ENCODE measurements at places on chromosomes 2 and 18.

- DNase-seq = no peak
These were observed 32.3 kb upstream of the TMEM247 start for GRCh38 chr2:46446871-46447568.

GRCh38 chr2:184339966-184340365 lies 258.4 kb upstream of the ZNF804A start:
- DNase-seq = no peak

- DNase-seq = no peak
These were observed 92.5 kb upstream of the NCK2 start for GRCh38 chr2:105652014-105652796.

DNA sequence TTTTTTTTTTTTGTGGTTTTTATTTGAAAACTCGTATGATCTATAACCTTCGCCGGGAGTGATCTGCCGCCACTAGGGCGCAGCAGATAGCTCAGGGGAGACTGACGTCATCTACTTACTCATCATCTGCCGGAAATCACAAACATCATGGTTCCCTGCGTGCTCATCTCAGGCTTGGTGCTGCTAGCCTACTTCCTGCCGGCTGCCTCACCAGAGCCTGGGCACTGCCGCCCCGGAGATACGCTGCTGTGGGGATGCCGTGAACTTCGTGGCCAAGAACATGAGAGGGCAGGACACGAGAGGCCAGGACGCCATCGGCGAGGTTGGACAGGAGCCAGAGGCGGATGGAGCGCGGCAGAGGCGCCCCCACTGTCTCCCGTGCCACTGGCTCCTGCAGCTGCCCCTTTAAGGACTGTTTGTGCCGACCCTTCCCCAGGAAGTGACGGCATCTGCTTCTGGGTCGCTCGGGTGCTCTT lies 68.8 kb downstream of the DOK6 start:
- DNase-seq = no peak

- no peak for DNase-seq
These were observed 166.0 kb downstream of the SEPTIN10 start for GRCh38 chr2:109447776-109448175.

DNA sequence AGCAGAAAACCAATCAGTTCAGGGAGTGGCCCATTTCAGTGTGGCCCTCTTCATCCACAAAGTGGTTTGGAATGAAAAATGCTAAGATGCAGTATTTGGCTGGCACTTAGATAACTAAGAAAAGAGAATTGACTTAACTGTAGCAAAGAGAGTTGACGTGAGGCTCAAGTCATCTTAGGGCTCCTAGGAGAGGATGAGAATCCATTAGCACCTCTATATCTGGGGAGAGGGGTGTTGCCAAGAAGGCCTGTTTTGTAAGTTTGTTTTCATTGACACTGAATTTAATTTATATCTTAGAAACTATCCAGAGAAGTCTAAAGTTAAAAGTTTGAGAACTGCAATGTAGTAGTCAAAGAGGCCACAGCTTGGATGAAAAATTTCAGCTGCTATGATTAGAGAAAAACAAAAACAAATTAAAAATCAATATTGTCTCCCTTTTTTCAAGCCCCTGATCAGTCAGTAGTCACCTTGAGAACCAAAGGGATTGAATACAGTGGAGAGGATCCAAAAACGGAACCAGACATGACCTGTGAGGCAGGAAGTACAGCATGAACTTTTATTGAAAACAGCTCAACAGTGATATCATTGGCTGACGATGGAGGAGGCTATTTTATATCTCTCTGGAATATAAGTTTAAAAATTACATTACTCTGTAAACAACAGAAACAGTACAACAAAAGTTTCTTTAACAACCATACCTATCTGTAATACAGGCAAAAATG lies 52.7 kb downstream of the PHLPP1 start:
- DNase-seq = no peak

GRCh38 chr18:62554061-62554815 lies 31.4 kb downstream of the ZCCHC2 start:
- no peak for DNase-seq

DNA sequence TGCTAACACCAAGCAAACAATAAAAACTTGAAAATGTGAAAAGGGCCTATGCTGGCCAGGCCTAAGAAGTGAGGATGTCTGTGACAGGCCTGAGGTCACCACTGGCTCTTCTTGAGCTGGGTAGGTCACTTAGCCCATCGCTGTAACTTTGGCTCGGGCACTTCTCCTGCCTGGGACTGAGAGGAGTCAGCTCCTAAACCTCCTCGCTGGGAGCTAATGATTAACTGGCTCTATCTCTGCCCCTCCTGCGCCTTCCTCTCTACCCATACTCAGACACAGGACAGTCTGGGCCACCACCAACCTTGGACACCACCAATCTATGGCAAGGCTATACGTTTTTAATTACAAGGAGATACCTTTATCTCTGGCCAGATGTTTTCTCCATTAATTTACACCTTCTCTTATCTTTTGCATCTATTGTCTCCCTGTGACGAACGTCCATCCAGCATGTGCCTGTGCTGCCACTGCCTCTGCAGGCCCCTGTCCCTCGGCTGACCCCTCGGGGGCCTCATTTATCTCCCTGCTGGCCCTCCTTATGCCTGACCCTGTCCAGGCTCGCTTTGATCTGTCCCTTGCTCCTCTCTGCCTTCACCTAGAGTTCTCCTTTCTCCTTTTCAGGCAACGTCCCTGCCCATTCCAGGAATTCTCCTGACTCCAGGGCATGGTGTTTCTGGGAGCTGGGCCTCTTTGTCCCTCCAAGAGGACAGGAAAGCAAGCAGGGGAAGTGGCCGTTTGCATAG lies 149.1 kb upstream of the GATA6 start:
- no peak for DNase-seq

- no peak for DNase-seq
These were observed 169.7 kb upstream of the NOSTRIN start for GRCh38 chr2:168632709-168633121.

DNA sequence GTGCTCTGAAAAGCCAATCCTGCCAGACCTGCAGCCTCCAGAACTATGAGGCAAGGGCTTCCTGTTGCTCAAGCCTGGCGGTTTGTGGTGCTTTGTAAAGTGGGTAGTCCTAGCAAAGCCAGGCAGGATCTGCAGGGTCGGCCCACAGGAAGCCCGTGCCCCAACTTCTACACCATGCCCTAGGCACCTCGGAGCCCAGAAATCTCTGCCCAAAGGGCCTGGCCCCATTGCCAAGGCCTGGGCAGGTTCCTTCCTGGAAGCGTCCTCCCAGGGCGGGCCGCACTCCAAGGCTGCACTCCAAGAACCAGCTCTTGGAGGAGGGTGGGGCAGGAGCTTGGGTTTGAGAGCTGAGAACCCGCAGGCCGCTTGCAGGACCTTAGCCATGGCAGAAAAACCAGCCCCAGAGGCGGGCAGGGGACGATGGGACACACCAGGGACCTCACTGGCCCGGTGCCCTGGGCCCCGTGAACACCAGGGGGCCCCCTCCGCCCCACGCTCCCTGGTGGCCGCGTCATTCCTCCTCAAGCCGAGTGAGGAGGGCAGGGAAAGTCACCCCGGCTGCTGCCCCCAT lies 37.2 kb upstream of the ID2 start:
- DNase-seq = no peak

DNA sequence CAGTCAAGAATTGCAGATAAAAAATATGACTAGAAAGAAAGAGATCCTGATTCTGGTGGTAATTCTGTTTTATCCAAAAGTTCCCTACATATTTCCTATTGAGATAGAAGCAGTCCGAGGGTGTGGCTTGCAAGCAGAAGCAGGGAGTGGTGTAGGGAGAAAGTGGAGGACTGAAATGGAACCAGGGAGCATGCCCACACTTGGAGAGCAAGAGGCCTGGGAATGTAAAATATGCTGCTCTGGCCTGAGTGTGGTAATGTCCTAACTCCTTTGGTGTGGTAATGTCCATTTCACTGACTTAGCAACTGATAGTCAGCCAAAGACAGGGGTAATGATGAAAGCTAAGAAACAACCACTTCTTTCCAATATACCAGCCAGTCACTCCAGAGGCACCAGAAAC lies 30.1 kb upstream of the FMNL2 start:
- no peak for DNase-seq

DNA sequence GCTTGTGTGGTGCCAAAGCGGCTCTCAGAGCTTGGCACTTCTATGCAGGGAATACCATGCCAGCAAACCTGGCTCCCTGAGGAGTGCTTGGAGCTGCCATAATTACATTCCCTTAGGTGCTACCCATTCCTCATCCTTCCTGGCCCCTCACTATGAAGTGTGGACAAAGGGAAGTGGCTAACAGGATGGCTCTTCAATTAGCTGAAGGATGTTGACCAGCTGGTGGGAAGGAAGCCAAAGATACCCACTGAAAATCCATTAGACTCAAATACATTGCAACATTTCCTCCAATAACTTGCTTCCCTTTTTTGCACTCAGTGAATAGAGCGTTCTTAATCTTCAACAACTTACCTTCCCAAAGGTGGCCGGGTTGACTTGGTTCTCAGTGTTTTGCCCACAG lies 8.5 kb downstream of the RFX8 start:
- DNase-seq = peak; percentile 27

DNA sequence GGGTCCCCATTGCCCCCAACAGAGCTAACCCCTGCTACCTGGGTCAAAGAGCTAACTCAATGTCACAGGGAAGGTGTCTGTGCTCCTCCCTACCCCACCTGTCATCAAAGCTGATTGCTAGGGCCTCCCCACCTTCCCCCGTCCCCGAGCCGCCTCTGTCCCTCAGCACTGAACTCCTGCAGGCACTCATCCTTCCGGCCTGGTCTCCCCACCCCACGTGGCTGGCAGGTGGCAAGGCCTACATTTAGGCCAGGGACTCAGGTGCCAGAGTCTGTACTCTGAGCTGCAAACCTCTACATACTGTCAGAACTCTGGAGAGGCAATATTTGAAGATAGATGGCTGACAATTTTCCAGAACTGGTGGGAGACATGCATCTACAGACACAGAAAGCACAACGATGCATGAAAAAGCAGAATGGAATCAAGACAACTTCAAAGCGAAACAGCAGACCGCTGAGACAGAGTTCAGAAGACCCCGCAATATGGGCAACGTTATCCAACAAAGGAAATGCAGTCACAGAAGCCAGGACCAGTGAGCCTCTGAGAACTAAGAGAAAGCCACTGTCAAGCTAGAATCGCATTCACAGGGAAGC lies 195.8 kb downstream of the HDAC4 start:
- DNase-seq = no peak

DNA sequence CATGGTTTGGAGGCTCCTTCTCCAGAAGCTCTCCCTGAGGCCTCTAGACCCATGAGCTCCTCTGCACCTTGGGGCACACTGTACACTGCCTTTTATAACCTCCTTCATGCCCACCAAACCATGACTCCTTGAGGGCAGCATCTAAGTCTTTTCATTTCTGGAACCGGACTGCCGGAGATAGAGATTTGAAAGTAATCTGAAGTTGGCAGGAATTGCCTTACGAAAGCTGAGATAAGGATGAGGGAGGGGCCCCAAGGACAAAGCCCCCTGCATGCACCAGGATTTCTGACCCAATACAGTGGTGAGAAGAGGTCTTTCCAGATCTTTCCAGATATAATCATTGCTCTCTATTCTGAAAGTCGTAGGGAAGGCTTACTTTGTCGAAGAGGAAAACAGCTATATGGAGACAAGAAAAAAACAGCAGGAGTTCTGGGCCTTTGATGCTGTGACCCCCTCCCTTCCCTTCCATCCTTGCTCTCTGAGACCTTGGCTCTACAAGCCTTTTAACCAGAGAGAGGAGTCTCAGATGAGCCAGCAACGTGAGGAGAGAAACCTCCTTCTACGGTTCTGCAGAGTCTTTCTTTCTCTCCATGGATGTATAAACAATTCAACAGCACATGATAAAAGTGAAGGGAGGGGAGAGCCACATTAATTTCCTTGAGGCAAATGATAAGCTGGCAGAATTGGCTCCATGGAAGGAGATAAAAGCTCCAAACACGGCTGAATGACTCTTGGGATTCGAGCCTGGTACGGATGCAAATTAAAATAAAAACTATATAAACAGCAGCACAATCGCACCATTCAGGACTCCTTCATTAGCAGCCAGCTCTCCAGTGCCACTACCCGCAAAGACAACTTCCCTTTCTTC lies 88.0 kb upstream of the RTN4 start:
- no peak for DNase-seq

GRCh38 chr2:3446381-3446780 lies 66.9 kb downstream of the TRAPPC12 start:
- DNase-seq = peak; percentile 80

DNA sequence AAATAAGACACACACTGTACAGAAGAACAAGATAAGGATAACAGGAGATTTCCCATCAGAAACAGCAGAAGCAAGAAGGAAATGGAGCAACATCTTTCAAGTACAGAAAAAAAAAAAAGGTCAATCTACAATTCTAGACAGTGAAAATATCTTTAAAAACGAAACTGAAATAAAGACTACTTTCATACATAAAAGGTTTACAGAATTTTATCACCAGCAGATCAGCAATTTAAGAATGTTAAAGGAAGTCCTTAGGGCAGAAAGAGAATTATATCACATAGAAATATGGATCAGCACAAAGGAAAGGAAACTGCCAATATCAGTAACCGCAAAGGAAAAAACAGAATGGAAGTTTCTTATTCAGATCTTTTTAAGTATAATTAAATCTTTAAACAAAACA lies 931.0 kb downstream of the EPHA4 start:
- no peak for DNase-seq

DNA sequence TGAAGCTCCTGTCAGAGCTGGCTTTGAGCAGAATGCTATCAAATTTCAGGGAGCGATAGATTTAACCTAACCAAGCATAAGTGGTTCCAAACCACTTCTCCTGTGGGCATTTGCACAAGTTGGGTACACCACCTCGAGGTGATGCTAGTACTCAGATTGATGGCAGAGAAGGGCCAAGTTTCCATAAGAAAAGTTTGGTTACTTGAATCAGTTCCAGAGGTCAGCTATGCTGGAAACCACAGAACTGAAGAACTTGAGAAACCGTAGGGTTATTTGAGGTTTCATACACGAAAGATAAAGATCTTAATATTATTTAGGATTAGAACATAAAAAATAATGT lies 238.2 kb upstream of the SOX11 start:
- no peak for DNase-seq

DNA sequence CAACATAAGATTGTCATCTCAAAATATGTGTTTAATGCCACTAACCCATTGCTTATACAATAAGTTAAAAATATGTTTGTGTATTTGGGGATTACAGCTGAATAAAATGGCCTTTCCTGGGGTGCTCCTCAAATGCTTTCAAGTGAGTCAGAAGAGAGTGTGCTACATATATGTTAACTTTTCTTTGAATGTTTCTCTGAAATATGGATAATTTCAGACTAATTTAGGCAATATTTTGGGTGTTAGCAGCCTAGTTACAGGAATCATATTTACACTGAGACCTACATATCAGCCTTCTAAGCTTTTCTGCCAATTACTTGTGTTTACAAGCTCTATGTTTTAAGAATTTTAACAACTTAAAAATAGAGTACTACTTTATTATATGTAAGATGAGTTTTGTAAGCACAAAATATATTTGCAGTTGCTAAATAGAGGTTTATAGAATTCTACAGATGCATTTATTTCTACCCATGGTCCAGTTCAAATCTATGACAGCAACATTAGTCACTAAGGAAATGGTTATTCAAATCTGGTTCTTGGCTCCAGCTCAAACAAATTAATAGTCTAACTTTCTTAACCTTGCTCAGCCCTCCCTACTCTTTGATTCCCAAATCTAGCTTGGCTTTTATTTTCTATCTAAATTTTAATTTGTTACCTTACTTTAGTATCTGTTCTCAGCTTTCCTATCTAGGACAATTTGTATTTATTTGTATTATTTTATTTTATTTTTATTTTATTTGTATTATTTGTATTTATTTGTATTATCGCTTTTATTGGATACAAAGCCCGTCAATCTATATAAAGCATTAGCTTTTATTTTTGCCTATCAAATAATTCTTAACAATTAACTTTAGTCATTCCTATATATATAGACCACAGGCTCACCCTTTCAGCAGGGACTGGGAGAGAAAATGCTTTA lies 48.9 kb downstream of the FSIP2 start:
- DNase-seq = no peak

Data from NCI-H187 treated with DMSO at 0.1 percent for 48 hours (cell line).